ENCODE measurements at places on chromosomes 12 and 14.
A peak's percentile ranks its signal among the peaks of the same experiment; 100 is the strongest.

DNA sequence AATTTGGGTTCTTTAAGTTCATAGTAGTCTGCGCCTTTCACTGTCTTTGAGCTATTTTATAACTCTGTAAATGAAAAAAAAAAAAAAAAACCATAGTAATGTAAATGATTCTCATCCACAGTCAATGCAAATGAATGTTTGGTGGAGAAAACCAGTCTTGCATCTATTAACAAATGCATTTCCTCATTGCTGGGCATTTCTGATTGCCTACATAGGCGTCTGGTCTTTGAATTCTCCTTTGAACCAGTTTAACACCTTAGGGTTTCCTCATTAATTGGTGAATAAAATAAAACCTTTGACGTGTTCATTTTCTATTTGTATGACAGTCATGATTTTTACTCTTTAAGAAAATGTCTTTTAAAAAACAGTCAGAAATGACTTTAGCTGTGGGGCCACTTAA lies 114.8 kb downstream of the C12orf75 start:
- no peak for DNase-seq

GRCh38 chr12:124568431-124569374 lies 1.3 kb upstream of the NCOR2 start:
- DNase-seq, result peak; percentile 97

GRCh38 chr14:102988054-102988453 lies 65.6 kb downstream of the AMN start:
- no peak for DNase-seq

GRCh38 chr12:67609226-67609870 lies 39.2 kb upstream of the DYRK2 start:
- DNase-seq, result peak; percentile 40

Data from NCI-H2171 (cell line).